ENCODE measurements at places on chromosomes 11 and 22.

GRCh38 chr22:29756341-29756740 is 10.5 kb downstream of the ZMAT5 start:
- DNase-seq = no peak

DNA sequence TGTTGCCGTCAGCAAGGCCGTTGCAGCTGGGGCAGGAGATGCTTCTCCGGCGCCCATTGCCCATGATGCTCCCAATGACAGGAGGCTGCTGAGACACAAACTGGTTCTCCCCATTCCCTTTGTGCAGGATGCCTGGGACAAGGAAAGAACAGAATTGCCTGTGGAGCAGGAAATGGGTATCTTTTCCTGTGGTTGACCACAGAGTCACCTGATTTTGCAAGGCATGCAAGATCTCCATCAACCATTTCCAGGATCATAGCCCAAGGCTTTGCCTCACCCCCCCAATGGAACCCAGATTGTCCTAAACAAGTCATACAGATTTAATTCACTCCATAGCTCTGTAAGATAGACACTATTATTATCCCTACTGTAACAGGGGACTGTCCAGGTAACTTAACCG is 148.1 kb upstream of the NARS2 start:
- DNase-seq = no peak

DNA sequence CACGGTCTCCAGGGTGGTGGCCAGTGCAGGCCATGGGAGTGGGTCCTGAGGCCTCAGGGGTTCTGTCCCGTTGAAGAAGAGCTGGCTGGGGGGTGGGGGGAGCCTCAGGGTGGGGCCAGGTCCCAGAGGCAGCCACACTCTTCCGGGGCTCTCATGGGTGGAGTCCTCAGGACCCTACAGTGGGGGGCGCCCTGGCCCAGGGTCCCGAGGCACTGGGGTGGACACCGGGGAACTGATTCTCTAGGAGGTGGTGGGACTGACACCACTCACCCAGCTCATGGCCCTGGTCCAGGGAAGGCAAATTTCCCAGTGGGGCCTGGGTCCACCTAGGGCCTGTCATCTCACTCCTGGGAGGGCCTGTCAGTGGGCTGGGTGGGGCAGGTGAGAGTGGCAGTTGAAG is 12.8 kb downstream of the GGT5 start:
- no peak for DNase-seq

- no peak for DNase-seq
Measured at GRCh38 chr11:87059596-87060390, 22.1 kb downstream of the TMEM135 start.

- DNase-seq = peak; percentile 70
Measured at GRCh38 chr11:10208131-10208575, 85.9 kb downstream of the SBF2 start.

- no peak for DNase-seq
Measured at GRCh38 chr11:125441648-125442410, 54.2 kb downstream of the FEZ1 start.

GRCh38 chr22:22076361-22076760 is 93.8 kb upstream of the TOP3B start:
- no peak for DNase-seq

DNA sequence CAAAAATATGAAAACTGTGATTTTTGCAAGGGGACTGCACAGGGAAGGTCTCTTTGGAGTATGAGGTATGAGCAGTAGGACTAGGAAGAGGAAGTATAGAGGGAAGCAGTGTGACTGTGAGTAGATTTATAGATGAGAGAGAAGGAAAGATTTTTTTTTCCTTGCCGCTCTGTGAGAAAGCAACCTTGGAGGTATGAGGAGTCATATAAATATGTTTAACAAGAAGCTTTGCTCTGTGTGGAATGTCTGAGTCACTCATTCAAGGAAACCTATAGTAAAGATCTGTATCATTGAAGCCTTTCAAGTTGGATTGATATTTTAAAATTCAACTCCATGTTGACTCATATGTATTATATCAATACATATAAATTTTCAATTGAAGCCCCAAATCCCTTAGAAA is 26.2 kb downstream of the DNHD1 start:
- DNase-seq = peak; percentile 96

DNA sequence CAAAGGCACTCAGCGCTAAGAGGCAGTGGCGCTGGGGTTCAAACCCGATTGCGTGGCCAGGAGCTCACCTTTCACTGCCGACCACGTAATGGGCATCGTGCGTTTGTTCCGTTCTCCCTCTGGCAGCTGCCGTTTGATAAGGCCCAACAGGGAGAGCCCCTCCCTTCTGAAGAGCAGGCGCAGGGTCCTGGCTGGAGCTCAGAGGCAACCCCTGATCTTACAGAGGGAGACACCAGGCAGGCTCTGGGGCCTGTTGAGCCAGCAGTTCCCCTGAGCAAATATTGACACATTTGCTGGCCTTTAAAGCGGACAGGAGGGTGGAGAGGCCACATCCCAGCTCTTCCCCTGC is 11.7 kb upstream of the C1QTNF6 start:
- DNase-seq = no peak

GRCh38 chr11:64568584-64569140 is 22.4 kb upstream of the SLC22A12 start:
- DNase-seq = no peak

DNA sequence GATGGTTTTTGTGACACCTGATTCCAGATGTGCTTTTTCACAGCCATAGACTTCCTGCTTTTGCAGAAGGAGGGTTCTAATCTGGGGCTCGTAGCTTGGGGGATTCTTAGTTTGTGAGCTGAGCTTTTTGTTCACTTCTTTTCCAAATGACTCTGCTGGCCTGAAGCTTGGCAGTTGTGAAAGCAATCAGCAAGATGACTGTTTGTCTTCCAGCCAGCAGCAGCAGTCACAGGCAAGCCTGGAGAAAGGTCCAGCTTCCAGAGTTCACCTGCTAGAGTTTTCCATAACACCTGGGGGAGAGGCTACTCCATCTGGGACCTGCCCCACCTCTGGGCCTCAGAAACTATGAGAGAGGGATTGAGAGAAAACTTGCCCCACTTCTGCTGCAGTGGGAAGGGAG is 4.1 kb downstream of the MARK2 start:
- DNase-seq = no peak

DNA sequence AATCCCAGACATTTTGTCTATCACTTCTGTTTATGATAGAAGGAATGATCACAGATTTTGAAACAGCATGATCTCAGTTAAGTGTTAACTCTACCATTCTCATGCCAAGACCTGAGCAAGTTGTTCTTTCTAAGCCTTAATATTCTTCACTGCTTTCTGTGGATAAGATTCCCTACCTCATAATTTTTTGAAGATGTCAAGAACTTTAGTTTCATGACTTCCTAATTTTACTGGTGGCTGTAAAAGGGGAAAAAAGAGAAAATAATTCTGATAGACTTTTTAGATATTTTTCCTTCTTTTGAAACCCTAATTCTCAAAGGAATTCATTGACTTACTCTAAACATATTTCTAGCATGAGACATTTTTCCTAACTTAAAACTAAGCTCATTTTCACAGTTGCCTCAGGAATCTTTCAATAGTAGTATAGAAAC is 520.0 kb upstream of the LUZP2 start:
- no peak for DNase-seq

DNA sequence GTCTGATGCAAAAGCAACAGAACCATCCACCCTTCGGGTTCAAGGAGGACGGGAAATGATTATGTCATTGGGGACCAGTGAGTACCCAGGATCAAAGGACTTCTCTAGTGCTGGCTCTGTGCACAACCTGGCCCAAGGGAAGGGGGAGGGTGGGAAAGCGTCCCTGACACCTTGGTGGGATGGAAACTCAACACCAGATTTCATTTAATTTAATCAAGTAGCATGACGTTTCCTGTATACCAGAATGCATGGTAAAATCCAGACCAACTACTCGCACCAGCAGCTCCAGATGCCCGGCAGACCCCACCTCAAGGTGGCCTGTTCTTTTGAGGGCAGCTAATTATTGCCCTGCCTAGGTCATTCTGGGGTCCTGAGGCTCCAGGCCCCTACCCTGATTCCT is 385.1 kb downstream of the CADM1 start:
- no peak for DNase-seq

DNA sequence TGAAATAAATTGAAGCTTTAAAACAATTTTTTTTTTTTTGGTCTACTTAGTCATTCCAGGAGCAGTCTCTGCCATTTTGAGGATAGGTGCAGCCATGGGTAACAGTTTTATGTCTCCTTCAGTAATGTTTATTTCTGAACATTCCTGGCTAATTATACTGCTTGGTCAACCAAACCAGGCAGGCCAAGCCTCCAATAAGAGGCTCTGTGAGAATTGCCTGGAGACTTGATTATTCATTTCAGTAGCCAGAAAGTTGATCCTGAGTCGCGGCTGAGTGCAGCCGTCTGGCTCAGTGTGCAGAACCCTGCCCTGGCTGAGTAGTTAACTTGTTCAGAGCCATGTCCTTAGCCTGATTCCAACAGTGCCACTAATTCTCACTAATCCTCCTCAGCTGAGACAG is 364.0 kb upstream of the FAT3 start:
- DNase-seq = no peak

DNA sequence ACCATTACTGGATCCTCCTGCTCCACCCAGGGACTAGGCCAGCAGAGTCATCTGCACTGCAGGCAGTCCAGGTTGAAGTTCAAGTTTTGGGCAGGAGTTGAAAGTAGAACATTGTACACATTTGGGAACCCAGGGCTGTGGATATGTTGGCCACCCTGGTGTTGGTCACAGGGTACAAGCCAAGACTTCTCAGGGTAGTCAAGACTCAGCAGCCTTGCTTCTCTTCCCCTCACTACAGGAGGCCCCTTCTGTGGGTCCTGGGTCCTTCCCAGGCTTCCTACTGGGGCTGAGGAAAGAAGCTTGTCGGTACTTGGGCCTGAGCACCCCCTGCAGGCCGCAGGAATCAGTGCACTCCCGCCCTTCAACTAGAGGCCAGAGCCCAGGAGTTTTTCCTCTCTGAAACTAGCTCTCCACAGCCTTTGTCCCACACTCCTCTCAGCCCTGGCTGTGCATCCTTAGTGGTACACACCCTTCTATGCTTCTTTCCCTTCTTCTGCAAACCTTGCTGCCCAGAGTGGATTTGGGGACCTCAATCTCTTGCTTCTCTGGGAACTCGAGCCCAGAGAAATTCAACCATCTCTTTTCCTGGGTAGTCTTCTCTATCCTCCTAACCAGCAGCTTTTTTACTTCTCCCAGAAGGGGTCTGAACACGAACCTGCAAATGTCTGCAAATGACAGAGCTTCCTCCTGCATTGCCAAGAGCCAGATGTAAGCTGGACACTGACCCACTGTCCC is 2.6 kb upstream of the HPX start:
- peak; percentile 62 for DNase-seq

- no peak for DNase-seq
Measured at GRCh38 chr11:107293677-107294344, 163.8 kb downstream of the CWF19L2 start.

DNA sequence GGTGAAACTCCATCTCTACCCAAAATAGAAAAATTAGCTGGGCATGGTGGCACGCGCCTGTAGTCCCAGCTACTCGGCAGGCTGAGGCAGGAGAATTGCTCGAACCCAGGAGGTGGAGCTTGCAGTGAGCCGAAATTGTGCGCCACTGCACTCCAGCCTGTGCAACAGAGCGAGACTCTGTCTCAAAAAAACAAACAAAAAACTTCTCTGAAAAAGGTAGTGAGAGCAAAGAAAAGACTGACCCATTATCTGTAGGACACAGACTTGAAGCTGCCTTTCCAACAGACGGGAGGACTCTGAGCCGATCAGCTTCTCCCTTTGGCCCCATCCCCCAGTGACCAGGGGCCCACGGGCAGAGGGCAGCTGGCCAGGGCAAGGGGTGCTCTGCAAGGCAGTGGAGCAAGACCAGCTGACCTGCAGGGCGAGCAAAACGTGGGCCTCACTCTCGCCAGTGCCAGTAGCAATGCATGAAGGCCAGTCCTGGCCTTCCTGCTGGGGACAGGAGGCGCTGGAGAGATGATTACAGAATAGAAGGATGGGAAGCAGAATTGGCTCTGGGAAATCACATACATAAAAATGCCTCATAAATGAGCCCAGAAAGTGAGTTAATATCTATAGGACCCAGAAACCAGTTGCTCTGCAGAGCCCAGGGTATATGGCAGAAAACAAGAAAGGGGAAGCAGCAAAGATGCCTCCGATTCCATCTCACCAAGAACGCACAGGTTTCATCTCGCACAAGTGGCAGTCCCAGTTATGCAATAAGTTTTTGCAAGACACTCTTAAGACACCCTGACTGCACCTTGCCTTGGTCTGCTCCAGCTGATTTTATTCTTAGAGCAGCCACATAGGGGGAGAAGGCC is 2.8 kb downstream of the EHD1 start:
- no peak for DNase-seq

GRCh38 chr11:132504501-132505041 is 1027.7 kb downstream of the OPCML start:
- DNase-seq = no peak

- DNase-seq = peak; percentile 27
Measured at GRCh38 chr11:86801364-86801763, 1.0 kb downstream of the PRSS23 start.

DNA sequence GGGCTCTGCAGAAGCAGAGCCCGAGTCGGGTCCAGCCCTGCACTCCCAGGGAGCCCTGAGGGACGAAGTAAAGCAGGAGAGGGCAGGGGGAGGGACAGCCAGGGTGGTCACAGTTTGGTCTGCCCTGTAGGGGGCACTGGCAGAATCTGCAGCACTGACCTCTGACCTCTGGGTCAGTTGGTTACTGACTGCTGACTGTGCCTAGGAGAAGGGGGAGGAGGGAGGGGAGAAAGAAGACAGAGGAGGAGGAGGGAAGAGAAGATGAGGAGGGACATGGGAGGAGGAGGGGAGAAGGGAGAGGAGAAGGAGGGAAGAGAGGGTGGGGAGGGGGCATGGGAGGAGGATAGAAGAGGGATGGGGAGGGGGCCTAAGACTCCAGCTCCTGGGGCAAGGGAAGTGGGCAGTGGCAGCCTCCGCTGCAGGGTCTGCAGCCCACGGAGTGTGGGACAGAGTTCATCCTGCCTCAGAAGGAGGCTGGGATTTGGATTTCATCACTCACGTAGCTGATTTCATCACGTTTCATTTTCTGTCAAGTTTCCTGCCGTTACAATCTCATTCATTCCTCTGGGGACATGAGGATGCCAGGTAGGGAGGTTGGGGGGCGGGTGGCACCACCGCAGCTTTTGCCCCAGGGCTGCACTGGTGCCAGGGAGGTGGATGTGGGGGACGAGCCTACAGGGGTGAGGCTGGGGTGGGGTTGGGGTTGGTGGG is 55.2 kb downstream of the FLRT1 start:
- DNase-seq = peak; percentile 38

DNA sequence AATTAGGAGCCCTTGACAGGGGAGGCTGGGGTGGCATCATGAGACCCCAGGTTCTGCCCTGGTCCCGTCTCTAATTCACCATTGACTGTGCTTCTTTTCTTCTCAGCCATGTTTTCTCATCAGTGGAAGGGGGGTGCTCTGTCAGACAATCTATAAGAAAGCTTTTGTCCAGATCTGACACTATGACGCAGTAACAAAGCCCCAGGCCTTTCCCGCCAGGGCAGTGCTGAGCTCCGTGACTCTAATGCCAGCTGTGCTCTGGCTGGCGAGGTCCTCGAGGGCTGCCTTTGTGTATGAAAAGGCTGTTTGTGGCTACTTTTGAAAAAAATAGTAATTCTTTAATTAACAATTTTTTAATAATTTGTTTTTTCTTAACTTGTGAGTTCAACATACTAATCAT is 3.2 kb downstream of the CD6 start:
- no peak for DNase-seq

GRCh38 chr22:43967069-43967468 is 11.8 kb downstream of the SAMM50 start:
- no peak for DNase-seq

GRCh38 chr11:7252683-7253213 is 1.0 kb downstream of the SYT9 start:
- DNase-seq = no peak
